ENCODE measurements at places on chromosomes 7 and 10.

DNA sequence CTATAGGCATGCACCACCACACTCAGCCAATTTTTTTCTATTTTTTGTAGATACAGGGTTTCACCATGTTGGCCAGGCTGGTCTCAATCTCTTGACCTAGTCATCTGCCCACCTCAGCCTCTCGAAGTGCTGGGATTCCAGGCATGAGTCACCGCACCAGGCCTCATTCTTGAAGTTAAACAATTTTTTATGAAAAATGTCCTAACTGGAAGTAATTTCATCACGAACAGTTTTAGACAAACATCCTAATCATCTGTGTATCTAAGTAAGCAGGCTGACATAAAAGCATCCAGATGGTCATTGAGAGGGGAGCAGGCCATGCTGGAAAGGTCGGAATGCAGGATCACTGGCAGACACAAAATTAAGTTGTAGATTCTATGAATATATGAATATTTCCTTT is 269.1 kb downstream of the ZMYND11 start:
- DNase-seq, result no peak

DNA sequence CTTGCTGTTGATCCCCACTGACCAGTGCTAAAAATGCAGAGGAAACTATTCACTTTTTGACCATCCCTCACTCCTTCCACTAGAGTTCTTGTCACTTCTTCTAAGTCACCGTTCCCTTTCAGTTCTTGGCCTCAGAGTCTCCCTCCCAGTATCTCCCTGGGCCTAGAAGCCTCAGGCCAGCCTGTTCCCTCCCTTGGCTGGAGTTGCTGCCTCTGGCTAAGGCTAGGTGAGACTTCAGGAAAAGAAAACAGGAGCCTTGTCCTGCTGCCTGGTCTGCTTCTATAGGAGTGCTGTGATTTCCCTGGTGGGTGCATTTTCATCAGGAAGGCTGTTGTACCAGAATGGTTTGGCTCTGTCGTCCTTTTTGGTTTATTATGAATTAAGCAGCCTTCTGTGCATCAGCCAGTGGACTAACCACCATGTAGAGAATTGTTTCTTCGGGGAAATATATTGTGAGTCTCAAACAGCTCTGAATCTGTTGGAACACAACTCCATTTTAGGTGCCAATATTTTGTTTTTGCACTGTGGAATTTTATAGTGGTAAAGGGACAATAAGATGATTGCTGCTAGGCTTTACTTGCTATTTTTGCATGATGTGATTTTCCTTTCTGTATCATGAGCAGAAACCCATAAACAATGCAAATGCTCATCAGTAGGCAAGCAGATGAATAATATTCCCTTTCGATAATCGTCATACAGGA is 233.4 kb upstream of the FZD1 start:
- no peak for DNase-seq

DNA sequence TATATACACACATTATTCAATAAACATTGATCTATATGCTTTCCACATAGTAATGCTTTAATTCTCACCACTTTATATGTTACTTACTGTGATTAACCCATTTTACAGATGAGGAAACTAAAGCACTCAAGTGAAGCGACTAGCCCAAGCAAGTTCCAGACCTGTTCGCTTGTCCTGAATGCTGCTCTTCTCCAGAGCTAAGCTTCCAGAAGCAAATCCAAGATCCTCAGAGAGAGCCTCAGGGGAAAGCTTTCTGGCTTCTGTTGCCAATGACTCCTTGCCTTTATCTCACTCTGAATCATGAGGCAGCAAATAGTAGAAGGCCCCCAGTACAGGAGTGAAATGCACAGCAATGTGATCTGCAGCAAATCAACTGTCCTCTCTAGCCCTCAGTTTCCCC is 32.2 kb downstream of the XPNPEP1 start:
- DNase-seq, result no peak

DNA sequence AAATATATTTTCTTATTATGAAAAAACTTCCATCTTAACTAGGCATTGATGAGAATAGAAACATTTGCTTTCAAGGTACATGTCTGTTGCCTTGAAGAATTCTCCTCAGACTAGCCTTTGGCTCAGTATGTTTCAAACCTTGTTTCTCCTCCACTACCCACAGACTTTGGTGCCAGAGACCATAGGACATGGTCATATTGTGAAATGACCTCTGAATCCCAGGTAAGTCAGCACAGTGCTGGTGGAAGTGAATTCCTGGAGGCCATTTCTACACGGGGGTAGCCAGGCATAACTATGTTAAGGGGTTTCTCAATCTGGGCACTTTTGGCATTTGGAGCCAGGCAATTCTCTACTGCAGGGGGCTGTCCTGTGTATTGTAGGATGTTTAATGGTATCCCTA is 112.3 kb upstream of the FAM133B start:
- DNase-seq, result no peak

GRCh38 chr7:106216517-106216922 is 68.3 kb downstream of the NAMPT start:
- DNase-seq, result no peak

DNA sequence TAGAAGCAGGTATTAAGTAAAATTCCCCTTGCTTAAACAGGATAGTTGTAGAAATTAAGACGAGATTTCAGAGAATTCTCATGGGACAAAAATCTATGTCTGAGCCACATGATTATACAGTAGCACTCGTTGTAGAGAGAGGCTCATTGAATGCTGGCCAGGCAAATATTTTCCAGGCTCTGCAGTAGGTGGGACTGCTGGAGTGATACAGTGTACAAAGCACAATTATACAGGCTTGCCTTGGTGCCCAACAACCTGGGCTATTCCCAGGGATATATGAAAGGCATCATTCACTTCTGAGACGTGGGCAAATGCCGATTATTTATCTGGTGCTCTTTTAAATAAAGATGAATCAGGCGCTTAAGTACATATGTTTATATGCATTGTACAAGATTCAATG is 380.6 kb downstream of the PHTF2 start:
- no peak for DNase-seq

- DNase-seq, result no peak
These were observed 71.9 kb upstream of the HABP2 start for GRCh38 chr10:113480851-113481502.

DNA sequence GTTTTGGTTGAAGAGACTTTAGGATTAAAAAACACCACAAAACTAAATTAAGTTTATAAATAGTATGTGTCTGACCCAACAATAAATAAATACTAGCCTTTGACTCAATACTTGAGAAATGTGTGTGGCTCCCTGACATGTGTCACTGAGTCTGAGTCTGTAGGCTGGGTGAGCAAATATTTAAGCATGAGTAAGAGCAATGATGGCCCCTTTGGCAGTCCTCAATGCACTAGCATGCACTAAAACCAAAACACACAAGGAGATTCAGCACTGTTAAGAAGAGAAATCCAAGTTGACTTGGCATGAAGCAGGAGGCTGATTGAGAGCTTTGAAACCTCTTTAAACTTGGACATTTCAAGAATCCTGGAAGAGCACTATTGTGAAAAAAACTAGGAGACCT is 37.1 kb downstream of the CCDC71L start:
- no peak for DNase-seq

DNA sequence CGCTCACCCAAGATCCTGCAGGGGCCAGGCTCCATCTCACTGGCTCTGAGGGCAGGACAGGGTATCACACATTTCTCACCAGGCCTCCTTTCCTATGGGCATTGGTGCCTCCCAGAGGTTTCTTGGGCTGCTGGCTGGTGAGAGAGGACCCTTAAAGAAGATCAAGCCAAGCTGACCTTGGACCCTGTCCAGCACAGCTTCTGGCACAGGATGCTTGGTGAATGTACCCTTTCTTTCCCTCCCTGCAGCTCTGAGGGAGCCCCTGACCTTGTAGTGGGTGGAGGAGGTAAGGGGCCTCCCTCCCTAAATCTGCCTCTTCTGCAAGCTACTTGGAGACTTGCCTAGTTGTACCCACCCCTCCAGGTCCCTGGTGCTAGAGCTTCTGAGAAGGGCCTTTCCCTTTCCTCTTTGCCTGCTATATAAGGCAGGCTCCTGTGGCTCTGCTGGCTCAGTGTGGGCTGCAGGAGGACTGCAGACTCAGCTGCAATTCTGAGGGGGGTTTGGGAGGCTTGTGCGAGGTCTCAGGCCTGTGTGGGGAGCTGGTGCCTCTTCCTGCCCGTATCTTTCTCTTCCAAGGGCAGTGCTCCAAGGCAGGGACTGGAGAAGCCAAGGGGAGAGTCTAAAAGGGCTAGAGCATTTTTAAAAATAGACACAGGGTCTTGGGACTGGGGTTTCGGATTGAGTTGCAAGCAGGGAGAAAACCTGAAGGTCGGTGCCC is 11.7 kb upstream of the TRIM8 start:
- no peak for DNase-seq

GRCh38 chr10:58175990-58176900 is 91.4 kb downstream of the IPMK start:
- DNase-seq, result no peak

DNA sequence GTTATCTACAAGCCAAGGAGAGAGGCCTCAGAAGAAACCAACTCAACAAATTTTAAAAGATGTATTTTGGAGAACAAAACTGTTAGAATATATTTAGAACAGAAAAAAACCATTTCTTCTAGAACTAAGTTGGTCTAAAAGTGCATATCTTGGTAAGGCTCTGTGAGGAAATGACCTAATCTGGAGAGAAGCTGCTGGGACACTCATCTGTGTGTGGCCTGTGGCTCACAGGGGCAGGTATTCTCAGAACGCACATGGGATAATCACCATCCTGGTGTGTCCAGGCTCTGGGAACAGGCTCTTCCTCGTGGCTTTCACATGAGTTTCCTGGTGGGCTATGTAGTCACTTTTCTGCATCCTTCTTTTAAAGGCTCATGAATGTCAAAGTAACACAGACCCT is 38.1 kb upstream of the PRSS1 start:
- DNase-seq, result no peak

DNA sequence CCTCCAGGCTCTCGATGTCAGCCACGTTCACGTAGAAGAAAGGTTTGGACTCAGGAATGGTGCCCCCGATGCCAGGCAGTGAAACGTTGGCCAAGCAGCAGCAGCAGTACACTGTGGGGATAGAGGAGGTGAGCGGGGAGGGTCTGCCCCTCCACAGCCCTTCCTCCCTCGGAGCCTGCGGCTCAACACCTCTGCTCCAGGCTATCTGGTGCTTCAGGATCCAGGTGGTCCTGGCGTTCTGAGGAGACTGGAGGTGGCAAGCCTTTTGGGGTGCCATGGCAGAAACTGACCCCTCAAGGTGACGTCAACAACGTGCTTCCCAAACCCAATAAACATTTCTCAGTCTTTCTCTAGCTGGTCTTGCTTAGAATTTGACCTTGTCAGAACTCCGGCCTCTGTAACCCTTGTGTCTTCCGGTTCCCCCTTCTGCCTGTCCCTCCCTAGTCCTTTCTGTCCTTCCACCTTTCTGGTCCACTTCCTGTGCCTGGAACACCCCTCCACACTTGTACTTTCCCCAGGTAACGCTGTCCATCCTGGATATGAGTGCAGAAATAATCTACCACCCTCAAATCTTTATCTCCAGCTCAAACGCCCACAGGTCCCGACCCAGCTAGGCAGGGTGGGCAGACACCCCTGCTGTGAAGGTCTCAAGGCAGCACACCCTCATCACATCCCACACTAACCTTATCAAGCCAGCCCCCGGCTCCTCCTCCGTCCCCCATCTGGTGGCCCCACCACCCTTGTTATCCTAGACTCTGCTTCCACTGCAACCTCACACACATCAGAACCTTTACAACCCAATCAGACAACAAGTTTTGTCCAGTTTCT is 36.5 kb downstream of the DENND11 start:
- DNase-seq, result no peak

DNA sequence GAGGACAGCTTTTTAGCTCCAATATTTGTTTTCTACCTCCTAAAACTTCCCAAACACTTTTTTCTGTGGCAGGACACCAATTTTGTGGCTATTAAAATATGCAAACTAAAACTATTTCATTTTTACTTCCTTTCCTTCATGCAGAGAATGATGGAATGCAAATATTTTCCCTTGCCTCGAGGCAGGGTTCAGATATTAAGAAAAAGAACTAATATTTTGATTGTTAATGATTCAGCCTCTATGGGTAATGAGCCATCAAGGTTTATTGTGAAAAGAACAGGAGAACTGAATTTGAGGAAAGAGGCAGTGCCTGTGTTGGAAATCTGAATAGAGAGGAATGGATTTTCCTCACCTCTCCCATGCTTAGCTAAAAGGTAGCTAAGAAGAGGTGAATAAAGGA is 43.1 kb upstream of the CASD1 start:
- no peak for DNase-seq

GRCh38 chr7:102068846-102069245 is 217.8 kb upstream of the SH2B2 start:
- DNase-seq, result no peak

DNA sequence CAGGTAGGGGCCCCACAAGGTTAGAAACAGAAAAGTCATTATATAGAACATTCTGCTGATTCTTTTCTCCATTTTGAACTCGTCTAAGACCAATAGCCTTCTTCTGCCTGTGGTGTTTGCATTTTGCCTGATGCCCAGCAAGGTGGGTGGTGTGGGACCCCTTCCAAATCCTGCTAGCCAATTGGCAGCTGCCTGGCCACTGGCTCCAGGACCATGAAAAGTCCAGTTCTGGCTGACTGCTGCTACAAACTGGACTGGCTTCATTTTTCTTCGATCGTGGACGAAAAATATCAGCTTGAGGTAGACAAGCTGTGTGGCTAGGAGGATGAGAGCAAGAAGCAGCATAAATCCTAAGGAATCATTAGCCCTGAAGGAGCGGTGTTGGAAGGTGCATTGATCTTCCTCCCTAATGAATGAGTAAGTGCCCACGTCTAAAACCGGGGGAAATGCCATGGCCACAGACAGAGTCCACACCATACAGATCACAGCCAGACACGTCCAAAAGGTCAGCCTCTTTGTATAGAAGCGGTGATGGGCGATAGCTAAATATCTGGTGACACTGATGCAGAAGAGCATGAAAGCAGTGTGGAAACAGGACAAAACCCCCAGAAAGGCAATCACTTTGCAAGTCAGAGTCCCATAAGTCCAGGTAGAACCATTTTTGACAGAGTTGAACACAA is 2.7 kb downstream of the GPR85 start:
- DNase-seq, result no peak

DNA sequence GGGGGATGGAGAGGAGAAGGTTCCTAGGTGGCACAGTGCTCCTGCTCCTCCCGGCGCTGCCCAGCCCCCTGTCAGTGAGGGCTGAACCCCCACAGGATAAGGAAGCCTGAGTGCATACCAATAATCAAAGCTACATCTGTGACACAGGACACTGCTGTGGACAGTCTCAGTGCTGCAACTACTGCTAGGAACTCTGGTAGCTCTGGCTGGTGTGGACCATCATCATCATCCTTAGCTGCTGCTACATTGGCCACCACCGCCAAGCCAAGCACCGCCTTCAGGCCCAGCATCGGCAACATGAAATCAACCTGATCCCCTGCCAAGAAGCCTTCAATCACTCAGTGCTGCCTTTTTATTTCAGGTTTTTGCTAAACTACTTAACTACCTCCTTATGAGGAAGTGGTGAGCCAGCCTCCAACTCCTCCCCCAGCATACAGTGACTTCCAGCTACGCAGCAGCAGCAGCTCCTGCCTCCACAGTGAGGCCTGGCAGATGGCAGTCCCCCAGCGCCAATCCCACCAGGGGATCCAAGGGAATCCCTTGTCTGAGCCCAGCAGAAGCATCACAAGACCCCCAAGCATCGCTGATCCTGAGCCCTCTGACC is 32.1 kb upstream of the SLC26A4 start:
- peak; percentile 60 for DNase-seq

Measured in posterior cingulate gyrus (tissue), 11 donors.